ENCODE measurements at places on chromosomes 12 and 14.

GRCh38 chr12:52944683-52945388 is 4.1 kb upstream of the KRT18 start:
- DNase-seq: no peak

DNA sequence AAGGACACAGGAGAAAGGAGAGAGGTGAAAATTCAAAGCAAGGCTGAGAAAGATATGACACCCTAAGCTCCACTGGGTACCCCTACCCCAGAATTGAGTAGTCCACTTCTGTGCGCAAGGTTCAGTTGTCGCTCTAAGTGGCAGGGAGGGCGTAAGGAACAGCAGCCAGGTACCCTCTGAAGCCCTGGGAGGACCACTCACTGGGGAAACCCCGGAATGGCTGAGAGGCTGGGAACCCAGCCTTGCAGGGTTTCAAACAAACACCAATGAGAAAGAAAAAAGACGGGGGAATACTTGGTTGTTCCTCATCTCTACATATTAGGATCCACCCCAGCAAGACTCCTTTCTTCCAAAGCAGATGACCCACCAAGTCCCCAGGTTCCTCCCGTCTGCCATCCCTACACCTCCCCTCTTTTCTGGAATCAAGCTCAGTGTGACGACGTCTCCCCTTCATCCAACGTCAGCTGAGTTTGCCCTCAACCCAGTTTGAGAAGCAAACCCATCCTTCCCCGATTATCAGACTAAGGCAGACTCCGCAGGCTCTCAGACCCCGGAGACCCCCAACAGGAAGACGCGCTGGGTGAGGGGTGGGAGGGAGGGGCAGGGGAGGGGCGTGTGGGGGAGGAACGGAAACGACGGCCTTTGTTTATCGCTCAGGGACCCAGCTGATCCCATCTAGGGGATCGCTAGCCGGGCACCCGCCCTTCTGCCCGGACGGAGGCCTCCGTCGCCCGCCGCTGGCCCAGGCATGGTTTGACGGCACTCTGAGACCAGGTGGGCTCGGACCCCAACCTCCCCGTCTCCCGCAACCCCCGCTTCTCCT is 795 bp downstream of the LMBR1L start:
- DNase-seq: no peak

GRCh38 chr12:45670346-45671065 is 59.0 kb upstream of the ARID2 start:
- DNase-seq: no peak

GRCh38 chr12:95014554-95014953 is 11.1 kb upstream of the NDUFA12 start:
- no peak for DNase-seq

DNA sequence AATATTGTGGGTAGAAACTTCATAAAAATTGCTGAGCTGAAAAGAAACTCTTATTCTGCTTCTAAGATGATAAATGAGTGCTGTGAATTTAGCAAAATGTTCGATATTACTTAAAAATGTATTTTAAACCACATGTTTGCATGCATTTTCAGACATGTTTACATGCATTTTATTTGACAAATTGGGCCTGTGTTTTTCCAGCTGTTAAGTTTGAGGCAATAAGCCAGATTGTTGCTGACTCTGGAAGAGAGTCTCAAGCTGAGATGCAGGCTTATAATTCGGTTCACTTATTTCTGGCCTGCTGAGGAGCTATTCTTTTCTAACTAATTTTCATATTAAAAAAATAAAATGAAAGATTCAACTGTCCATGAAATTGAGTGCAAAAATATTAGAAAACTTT is 110.1 kb downstream of the SYNE2 start:
- DNase-seq: no peak

DNA sequence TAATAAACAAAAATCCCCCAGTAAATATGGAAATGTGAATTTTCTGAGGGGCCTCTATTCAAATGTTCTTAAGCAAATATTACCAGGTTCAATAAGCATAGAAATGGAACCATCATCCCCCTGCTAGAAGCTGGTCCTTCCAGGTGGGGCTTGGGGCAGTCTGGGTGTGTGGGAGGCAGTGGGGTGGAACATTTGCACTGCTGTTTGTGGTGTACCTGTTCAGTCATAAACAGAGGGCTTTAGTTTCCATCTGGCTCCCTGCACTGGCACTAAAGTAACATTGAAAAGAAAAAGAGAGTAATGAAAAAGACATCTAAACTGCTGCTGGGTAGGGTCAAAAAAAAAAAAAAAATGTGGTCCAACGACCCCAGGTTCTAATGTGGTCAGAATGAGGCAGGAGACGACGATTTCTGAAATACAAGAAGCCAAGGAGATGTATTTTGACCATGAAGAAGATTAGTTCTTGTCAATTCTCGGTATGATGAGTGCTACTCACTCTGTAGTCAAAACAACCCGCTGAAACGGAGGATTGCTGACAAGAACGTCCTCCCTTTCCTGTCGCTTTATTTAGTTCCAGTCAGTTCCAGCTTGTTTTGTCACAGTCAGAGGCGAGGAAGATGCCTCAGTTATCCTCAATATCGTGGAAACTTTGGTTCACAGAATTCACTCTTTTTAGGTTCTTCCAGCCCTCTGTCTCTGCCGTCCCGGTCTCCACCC is 44.2 kb upstream of the MANSC4 start:
- DNase-seq: no peak

GRCh38 chr14:65015391-65015790 is 28.7 kb downstream of the FNTB start:
- no peak for DNase-seq

DNA sequence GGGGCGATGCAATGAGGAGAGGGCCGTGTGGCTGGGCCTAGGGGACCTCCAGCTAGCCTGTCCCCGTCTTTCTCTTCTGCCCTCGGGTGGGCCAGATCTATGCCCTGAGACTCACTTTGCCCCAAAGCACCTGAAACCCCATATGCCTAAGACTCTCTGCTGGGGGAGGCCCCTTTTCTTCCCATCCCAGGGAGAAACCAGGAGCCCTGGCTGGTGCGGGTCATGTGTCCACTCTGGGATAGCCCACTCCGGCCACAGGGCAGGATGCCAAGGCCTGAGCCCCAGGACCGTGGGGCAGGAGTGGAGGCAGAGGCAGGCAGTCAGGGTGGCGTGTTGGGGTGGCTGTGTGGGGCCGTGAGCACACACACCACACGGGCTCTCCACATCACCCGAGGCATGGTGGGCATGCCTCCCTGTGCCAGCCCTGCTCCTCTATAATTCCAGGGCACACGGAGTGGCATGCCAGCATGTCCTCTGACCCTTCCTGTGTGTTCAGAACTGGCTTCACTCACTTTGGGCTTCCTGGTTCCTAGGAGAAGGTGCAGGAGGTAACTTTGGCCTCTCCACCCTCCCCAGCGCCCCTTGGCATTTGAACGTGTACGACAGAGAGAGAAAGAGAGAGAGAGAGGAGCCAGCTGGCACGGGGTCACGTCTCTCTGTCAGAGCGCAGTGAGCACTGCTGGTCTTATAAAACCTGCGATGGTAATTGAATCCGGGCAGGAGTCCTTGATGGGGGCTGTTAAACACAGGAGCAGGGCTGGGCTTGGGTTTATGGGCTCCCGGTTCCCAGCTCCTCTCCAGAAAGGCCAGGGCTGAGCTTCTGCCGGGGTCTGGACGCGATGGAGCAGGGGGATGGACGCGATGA is 144.2 kb downstream of the KIF26A start:
- no peak for DNase-seq

GRCh38 chr14:70045844-70046535 is 142.8 kb downstream of the SLC8A3 start:
- DNase-seq: peak; percentile 68

DNA sequence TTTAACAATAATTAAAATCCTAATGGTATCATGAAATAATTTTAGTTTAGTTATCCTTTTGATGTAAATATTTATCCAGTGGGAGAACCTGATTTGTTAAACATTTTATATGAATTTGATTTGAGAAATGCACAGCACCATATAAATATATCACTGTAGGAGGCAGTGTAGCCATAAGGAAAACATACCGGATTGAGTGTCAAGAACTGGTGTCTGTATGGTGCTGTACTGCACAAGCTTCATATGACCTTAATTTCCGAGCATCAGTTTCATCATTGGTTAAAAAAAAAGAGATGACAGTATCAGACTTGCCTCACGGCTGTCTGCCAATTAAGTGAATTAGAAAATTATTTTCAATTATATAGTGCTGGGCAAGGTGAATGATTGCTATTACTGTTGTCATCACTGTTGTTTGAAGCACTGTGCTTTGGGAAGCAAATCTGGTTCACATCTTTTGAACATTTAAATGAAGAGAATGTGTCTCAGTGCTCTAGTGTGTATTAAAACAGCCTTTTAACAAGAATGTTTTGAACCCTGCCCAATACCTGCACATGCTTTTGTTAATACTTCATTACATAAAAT is 72.1 kb downstream of the TMTC2 start:
- no peak for DNase-seq

DNA sequence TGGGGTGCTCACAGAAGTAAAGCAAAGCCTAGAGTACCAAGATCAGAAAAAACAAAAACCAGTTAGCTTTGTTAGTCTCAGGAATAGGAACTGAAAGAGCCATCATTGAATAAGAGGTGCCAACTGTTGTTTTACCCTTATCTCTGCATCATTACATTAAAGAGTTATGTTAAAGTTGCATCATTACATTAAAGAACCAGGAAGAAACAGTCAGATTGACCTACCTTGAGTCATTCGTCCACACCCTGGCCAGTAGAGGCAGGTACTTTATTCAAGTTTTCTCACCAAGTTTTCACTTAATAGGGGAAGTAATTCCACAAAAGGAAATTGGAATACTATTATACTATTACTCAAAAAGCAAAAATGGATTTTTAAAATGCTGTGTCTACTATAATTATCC is 121.7 kb upstream of the CNOT2 start:
- peak; percentile 15 for DNase-seq

DNA sequence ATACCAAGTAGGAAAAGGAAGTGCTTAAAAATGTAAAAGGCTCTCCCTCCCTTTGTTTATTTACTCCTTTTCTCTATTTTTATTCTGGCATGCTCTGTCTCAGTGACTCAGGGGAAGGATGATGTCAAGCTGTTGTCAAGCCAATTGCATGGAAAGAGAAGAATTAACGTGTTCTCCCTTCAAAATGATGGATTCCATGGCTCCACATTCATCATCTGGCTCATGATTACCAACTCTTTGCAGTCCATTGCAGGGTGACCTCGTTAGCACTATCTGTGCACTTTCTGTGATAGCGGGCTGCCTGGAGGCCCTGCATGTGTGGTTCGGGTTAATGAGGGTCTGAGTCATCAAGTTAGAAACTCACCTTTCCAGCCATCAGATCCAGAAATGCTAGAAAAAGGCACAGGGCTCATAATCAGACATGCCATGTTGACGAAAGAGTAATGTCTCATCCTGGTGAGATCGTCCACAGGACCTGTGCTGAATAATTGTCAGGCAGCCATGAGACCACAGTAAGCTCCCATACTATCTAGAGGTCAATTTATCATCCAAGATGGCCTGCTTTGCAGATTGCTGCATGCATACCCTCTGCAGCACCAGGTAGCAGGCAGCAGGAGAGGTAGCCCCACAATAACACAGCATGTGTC is 79.2 kb upstream of the BTG1 start:
- peak; percentile 47 for DNase-seq

DNA sequence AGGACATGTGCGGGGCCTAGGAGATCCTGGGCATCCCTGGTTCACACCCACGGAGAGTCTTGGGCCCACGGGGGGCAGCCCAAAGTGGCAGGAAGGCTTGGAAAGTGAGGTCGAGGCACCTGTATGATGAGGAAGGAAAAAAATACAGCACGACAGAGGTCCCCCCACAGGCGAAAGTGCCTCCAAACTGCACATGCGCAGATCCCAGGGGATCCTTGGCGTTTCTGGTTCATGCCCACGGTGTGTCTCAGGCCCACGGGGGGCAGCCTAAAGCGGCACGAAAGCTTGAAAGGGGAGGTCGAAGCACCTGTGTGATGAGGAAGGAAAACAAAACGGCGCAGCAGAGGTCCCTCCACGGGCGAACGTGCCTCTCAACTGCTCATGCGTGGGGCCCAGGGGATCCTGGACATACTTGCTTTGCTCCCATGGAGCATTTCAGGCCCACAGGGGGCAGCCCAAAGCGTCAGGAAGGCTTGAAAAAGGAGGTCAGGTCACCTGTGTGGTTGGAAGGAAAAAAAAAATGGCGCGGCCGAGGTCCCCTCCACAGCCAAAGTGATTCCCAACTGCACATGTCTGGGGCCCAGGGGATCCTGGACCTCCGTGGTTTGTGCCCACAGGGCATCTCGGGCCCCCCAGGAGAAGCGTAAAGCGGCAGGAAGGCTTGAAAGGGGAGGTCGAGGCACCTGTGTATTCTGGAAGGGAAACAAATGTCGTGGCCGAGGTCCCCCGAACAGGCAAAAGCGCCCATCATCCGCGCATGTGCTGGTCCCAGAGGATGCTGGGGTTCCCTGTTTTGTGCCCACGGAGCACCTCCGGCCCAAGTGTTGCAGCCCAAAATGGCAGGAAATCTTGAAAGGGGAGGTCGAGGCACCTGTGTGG is 582.6 kb downstream of the ALG10 start:
- no peak for DNase-seq

GRCh38 chr12:54991991-54992375 is 7.4 kb upstream of the TESPA1 start:
- no peak for DNase-seq

GRCh38 chr12:80183939-80184338 is 84.6 kb downstream of the OTOGL start:
- peak; percentile 70 for DNase-seq

DNA sequence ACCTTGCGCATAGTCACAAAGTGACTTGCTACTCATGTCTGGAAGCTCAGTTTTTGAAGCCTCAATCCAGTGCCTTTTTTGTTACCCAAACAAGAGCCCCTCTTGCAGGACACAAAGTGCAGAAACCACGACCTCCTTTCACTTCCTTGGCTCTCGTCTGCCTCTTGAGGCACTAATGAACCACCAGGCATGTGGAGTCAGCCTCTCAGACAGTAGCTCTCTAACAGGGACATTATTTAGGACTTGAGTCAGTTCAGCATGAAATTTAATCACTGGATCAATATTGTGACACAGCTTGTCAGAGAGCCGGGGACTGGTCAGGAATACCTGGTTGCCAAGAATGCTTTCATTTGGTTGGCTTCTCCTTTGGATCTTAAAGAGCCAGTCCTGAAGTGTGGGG is 46.7 kb downstream of the HSPB8 start:
- DNase-seq: no peak

DNA sequence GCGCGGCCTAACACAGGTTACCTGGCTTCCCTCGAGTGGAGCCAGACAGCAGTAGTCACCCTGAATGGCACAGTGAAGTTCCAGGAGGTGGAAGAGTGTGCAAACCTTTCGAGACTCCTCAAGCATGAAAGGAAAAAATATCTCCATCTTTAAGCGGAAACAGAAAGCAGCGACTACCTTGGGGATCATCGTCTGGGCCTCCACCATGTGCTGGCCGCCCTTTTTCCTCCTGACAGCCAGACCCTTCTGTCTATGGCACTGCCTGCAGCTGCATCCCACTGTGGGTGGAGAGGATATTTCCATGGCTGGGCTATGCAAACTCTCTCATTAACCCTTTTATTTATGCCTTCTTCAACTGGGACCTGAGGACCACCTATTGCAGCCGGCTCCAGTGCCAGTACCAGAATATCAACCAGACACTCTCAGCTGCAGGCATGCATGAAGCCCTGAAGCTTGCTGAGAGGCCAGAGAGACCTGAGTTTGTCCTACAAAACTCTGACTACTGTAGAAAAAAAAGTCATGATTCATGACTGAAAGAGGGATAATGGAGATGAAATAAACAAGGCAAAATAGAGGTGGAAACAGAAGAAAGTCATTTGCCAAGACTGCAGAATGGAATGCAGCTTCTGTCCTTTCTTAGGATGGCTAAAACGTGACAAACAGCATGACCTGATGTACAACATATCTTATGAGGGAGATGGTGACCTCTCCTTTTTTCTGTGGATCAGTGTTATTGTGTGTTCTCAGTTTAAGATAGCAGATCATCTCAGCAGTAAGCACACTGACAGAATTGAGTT is 2.4 kb upstream of the HEBP1 start:
- no peak for DNase-seq

All from MCF 10A (cell line).